ENCODE measurements at places on chromosomes 7 and 10. TPM values are rescaled to one million over a fixed set of nuclear protein-coding genes. Genes with fewer than 3 reads are reported as not detected.

Gene BEND7
- total RNA-seq, result 21.1 TPM

Gene GPR26
- 0.09 TPM for total RNA-seq

DNA sequence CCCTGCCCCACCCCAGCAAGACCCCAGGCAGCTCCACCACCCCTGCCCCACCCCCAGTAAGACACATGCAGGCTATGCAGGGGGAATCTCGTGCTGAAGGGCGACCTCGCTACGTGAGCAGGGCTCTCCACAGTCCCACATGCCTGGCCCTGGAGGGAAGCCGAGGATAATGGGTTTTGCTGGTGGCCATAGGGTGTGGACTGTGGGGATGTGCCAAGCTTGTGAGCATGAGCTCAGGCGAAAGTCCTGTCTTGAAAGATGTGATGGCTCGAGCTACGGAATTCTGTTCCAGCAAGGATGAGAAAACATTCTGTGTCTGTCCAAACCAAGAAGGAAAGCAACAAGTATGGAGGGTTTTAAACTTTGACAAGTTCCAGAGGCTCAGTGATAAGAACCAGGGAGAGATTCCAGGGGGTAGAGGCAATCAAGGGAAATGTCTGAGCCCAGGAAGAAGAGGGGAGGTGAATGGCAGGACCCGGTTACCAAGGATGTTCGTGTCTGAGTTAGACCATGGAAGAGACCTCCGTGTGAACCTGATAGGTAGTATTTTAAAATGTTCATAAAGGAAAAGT, 63.1 kb downstream of the PYROXD2 start:
- DNase-seq, result no peak
- H3K4me3 ChIP-seq, result no peak overlapping the region
- peaks cover 3% of the 10 kb centered on the region for H3K27me3 ChIP-seq
- H3K27ac ChIP-seq, result no peak overlapping the region

- H3K36me3 ChIP-seq, result no peaks in the 10 kb centered on the region
- peaks cover 7% of the 10 kb centered on the region for H3K4me1 ChIP-seq
- peak within 1 kb of the TSS; percentile 42 for H3K4me3 ChIP-seq
These were observed at the start of gene TMEM229A for GRCh38 chr7:124032369-124033094. Gene TMEM229A, minus strand, starts transcription at chr7:124033067. Its CDS starts 64 bp downstream, at chr7:124033003.

Gene NPY4R2
- total RNA-seq, result not detected

Gene SFTPA1
- not detected for total RNA-seq

Data from astrocyte (in vitro differentiated cells and primary cell).